ENCODE measurements at places on chromosomes 1 and 21. TPM values are rescaled to one million over a fixed set of nuclear protein-coding genes. Genes with fewer than 3 reads are reported as not detected.

The GJA4 gene
- not detected for total RNA-seq

The TEX38 gene
- not detected for total RNA-seq

The GPR52 gene
- 1.3 TPM for total RNA-seq

The OR2C3 gene
- not detected for total RNA-seq

The RNF115 gene
- total RNA-seq, result 28.7 TPM
